T-helper 2 cell treated with Interferon-gamma antibody and Interleukin-4, amounts not matched to agents 5 μg/mL and 100 μg/mL, for 36 hours (primary cell): ENCODE measurements at places on chromosomes 12 and 14.

GRCh38 chr14:92513966-92514843, 624 bp downstream of the RIN3 start:
- no peak for DNase-seq

- DNase-seq, result no peak
These were observed 34.3 kb upstream of the TTC7B start for GRCh38 chr14:90850487-90850886.

- DNase-seq, result no peak
These were observed 371.1 kb downstream of the FSCB start for GRCh38 chr14:44135972-44136371.

- no peak for DNase-seq
These were observed 86.5 kb downstream of the ATP2B1 start for GRCh38 chr12:89622115-89622514.
